ENCODE measurements at places on chromosomes 11 and 22.

- DNase-seq, result peak; percentile 55
Observed at GRCh38 chr11:117160826-117161225, 16.7 kb downstream of the PAFAH1B2 start.

DNA sequence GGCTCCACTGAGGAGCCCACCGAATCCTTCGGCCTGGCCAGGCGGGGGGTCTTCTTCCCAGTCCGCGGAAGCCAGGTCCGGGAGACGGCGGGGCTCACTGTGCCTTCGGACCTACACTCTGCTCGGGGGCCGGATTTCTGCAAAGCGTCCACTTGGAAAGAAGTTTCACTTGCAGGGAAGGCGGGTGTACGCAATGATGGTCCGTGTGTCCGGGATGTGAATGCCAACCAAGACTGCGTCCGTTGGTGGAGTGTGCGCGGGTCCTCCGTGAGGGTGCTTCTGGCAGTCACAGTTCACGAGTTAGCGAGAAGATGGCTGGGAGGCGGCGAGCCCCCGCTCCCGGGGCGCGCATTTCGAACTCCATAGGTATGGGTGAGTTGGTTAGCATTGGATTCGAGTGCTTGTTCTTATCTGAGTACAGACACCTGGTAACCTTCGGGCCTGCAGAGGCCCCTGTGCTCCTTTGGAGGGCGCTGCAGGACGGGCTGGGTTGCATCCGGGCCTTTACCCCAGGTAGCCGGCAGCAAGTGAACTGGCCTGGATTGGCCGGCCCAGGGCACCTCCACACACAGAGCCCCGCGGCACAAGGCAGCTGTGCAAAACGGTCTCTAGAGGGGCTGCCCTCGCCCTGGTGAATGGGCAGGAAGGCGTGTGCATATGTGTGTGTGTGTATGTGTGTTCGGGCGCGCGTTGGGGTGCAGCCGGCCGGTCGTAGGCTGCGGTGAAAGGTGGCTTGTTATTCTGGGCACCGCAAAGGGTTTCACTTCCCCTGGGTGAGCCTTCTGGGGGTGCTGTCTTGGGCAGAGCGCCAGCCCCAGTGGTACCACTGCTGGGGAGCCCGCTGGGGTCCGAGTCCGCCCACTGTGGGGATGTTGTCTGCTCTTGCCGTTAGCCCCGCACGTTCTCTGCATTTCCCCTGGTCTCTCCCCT, 13.3 kb upstream of the CYP2R1 start:
- DNase-seq, result peak; percentile 34

GRCh38 chr11:67371911-67372320, 1.5 kb downstream of the CLCF1 start:
- DNase-seq, result no peak

GRCh38 chr22:40123387-40123786, 54.3 kb upstream of the TNRC6B start:
- DNase-seq, result no peak

DNA sequence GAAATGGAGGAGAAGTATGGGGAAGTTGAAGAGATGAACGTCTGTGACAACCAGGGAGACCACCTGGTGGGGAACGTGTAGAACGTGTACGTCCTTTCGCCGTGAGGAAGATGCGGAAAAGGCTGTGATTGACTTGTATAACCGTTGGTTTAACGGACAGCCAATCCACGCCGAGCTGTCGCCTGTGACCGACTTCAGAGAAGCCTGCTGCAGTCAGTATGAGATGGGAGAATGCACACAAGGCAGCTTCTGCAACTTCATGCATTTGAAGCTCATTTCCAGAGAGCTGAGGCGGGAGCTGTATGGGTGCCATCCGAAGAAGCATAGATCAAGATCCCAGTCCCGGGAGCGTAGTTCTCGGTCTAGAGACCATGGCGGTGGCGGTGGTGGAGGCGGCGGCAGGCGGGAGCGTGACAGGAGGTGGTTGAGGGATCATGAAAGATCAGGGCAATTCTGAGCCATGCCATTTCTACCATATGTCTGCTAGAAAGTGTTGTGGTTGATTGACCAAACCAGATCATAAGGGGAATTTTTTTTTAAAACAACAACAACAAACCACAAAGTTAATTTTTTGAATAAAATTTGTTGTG, 36.8 kb upstream of the PHOX2A start:
- no peak for DNase-seq

- peak; percentile 81 for DNase-seq
Observed at GRCh38 chr11:17012712-17013547, 1.3 kb downstream of the PLEKHA7 start.

- no peak for DNase-seq
Observed at GRCh38 chr11:6240781-6241180, 1.9 kb downstream of the CNGA4 start.

DNA sequence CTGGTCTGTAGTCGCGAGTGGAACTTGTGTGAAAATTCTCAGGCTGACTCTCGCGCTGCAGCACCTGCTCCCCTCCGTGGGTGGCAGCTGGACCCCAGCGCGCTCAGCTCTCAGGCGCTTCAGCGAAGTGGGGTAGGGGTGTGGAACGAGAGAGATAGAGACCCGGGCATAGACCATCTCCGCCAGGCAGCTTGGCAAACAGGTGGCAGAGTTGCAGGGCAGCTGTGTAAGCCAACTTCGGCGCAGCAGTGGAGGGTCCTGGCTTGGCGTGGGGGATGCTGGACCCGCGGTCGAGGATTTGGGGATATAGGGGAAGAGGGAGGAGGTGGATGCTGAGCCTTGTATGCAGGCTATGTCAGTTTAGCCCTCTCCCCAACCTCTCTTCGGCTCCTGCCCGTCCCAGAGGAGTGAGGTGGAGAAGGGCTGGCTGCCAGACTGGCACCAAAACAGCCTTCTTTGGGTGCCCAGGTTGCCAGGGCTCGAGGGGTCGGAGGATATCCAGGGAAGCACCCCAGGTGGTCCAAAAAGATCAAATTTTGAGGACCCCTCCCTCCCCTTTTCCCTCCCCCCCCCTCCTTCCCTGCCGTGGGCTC, 746 bp upstream of the CALCB start:
- no peak for DNase-seq

DNA sequence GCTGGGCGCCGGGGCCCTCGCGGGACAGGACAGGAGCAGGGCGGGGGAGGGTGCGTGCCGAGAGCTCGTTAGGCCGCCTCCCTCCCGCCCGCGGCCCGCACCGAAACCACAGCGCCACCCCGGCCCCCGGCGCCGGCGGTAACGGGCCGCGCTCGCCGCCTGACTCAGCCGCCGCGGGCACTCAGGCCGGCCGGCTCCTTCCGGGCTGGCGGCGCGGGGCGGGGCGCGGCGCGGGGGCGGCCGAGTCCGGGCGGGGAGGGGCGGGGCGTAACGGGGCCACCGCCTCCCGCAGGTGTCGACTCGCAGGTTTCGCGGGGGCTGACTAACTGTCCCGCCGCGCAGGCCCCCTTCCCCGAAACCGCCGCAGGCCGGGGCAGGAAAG, at the start of gene AP5B1:
AP5B1 (minus strand) TSS at position 207 of the 382 bp plus-strand sequence. CDS start 385 bp downstream, outside the sequence.
- peak; percentile 79 for DNase-seq

DNA sequence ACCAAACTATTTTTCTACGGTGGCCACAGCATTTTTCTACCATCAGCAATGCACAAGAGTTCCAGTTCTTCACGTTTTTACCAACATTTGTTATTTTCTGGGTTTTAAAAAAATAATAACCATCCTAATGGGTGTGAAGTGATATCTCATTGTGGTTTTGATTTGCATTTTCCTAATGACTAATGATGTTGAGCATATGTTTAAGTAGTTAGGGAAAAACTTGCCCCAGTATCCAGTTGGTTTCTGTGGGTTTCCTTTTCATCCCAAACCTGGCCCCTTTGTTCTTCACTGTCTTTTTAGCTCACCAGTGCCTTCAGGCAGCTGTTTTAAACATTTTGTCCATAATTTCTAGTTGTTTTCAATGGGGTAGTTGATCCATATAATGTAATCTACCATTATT, 14.7 kb upstream of the PTS start:
- DNase-seq, result peak; percentile 20

All from mesenchymal stem cell (in vitro differentiated cells and primary cell).